ENCODE measurements at places on chromosomes 16 and 17. TPM values are rescaled to one million over a fixed set of nuclear protein-coding genes. Genes with fewer than 3 reads are reported as not detected.

The FAM20A gene
- 0.17 TPM for total RNA-seq

The USP43 gene
- total RNA-seq, result not detected

The ZNF263 gene
- 41.4 TPM for total RNA-seq

The TP53TG3F gene
- total RNA-seq, result not detected

The SHISA9 gene
- not detected for total RNA-seq

The MIEF2 gene
- 22.6 TPM for total RNA-seq

The HAP1 gene
- total RNA-seq, result 0.07 TPM

The GRAP gene
- 0.13 TPM for total RNA-seq

The TNFRSF13B gene
- total RNA-seq, result not detected

The TBC1D28 gene
- total RNA-seq, result not detected

The PTGES3L gene
- total RNA-seq, result 0.23 TPM

The OTOP2 gene
- not detected for total RNA-seq

The VAMP2 gene
- total RNA-seq, result 12.8 TPM

The KRTAP9-8 gene
- total RNA-seq, result not detected

The TIMM22 gene
- total RNA-seq, result 12.7 TPM

The GGNBP2 gene
- 63.4 TPM for total RNA-seq

The DNASE1L2 gene
- total RNA-seq, result 0.92 TPM

The EVPL gene
- 0.10 TPM for total RNA-seq

The PGAP3 gene
- 14.9 TPM for total RNA-seq

The PITPNM3 gene
- total RNA-seq, result 2.4 TPM

The PDE6G gene
- total RNA-seq, result not detected

The ALKBH5 gene
- total RNA-seq, result 177 TPM

The GCGR gene
- total RNA-seq, result not detected

The SLC35G6 gene
- not detected for total RNA-seq
